ENCODE measurements at places on chromosomes 16 and 17.

DNA sequence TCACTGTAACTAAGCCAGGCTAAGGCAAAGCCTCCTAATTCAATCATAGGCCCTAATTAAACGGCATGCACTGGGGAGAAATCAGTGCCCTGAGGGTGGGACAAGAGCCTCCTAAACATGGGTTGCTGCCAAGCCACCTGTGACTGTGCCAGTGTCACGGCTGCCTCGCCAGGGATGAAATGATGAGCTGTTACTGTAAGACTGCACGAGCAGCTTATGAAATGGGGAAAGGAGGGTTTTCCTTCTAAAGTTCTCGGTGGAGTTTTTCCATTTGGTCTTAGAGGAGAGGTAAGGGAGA, 12.7 kb downstream of the TMEM11 start:
- no peak for DNase-seq

- no peak for DNase-seq
Observed at GRCh38 chr17:37519251-37519985, 29.7 kb downstream of the DUSP14 start.

- DNase-seq, result no peak
Observed at GRCh38 chr16:65745201-65745708, 621.2 kb upstream of the CDH5 start.

- DNase-seq, result no peak
Observed at GRCh38 chr17:17320911-17321220, 17.7 kb downstream of the NT5M start.

GRCh38 chr17:19551591-19552148, 18.0 kb downstream of the SLC47A1 start:
- no peak for DNase-seq

DNA sequence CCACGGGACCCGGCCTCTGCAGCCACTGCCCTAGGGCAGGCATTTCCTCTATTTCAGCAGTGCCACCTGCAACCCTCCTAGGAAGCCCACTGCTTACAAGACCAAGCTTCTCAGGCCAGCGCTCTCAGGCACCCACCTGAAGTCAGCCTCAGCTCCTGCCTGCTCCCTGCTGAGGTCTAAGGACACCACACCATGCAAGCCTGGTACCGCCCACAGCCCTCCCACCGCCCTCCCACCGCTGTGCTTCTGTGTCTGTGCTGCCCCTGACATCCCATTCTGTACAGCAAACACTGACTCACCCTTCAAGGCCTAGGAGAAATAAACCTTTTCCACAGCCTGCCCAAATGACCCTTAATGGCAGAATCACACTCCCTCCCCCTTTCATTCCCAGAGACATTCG, 6.3 kb downstream of the CLUH start:
- DNase-seq, result no peak

DNA sequence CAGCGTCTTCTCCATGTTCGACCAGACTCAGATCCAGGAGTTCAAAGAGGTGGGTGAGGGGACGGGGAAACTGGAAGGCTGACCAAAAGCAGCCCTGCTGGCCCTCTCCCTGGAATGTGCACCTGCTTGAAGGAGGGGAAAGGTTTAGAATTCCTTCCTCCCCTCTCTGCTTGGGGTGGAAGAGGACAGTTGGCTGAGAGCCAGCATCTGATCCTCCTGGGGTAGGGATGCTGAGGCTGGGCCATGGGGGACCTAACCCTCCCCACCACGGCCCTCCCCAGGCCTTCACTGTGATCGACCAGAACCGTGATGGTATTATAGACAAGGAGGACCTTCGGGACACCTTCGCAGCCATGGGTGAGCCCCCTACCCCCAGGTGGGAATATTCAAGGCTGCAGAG, 1.3 kb downstream of the MYL11 start:
- DNase-seq, result no peak

DNA sequence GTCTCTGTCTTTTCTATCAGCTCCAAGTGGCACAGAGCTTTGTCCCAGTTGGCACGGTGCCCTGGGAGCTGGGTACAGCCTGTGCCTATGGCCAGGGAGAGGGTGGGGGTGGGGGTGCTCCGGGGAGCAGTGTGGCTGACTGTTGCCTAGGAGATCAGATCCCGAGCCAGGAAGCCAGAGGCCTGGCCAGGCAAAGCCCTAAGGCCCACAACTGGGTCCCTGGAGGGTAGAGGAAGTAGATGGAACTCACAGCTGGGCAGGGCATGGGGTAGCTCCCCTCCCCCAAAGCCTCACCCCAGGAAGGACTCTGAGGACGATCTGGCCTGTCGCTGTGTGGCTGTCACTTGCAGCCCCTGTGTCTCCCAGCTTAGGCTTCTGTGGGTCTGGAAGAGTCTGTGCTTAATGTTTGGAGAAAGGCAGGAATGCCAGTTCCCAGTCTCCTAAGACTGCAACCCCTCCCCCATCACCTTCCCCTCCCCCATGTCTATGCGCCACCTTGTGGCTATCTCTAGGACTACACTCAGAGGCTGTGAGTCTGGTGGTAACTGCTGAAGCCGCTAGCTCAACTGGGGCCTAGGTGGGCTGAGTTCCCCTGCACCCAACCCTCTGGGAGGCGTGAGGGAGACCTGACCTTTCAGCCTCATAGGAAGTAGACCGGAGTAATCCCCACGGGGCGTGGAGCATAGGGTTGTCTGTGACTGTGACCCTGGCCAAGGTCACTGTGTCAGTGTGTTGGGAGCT, 12.6 kb downstream of the THRA start:
- peak; percentile 87 for DNase-seq

Measured in activated effector memory CD4-positive, alpha-beta T cell treated with anti-CD3 and anti-CD28 coated beads, Interleukin-2, amount 50 U/mL, for 16 hours (primary cell).